ENCODE measurements at places on chromosomes 5 and 9.

- no peak for DNase-seq
Measured at GRCh38 chr5:135308245-135308644, 90.8 kb downstream of the MACROH2A1 start.

- DNase-seq: no peak
Measured at GRCh38 chr5:142671801-142672200, 14.1 kb downstream of the FGF1 start.

DNA sequence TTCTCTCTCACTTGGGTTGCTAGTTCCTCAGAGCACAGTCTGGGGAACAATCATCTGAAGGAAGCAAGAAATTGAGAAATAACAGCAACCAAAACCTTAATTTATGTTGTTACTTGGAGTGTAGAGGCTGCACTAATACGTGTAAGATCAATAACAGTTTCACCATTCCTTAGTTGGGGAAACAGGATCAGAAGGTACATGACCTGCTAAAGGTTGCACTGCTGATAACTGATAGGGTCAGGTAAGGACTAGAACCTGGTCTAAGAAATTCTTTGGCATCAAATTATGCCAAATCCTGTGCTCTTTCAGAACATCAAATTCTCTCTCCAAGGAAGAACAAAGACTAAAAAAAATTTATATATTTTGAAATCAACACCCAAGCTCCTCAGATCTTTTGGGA, 278.6 kb upstream of the C9orf72 start:
- no peak for DNase-seq

- no peak for DNase-seq
Measured at GRCh38 chr9:120481846-120482245, 98.1 kb downstream of the CDK5RAP2 start.

GRCh38 chr9:71861618-71862017, 49.4 kb downstream of the ABHD17B start:
- DNase-seq: no peak

DNA sequence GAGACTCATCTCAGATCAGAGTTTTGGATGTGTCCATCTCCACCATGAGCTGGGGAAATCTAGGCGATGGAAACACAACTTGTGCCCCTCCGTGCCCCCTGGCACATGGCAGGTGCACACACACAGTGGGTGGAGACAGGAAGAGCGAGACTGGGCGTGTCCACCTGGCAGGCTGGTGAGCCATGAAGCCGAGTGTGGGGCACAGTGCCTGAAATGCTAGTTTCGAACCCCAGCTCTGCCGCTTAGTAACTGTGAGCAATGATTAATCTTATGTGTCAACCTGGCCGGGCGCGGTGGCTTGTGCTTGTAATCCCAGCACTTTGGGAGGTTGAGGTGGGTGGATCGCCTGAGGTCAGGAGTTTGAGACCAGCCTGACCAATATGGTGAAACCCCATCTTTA, 80.8 kb upstream of the RNU6ATAC start:
- no peak for DNase-seq

DNA sequence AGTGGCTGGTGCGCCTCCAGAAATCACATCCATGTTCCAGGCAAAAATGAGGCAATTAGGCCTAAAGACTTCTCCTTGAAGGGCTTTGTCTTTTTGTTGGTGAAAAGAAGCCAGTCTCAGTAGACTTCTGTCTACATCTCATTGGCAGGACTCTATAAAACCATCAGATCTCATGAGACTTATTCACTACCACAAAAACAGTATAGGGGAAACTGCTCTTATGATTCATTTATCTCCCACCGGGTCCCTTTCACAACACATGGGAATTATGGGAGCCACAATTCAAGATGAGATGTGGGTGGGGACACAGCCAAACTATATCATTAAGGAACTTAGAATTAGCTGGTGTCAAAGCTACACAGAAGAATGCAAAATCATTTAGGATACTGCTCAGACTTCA, 77.7 kb upstream of the SNX2 start:
- DNase-seq: no peak

GRCh38 chr5:148792744-148793143, 33.7 kb upstream of the ADRB2 start:
- DNase-seq: no peak

DNA sequence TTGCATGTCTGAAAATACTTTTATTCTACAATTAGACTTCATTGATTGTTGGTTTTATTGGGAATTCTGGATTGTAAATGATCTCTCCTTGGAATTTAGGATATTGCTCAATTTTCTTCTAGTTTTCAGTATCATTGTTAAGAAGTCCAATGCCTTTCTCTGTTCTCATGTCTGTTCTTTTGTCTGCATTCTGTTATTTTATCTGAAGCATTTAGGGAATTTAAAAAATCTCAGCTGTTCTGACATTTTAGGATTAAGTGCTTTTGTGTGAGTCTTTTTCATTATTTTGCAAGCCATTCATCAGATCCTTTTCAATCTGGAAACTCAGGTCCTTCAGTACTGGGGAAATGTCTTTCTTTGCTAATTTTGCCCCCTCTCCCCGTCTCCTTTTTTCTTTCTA, 4.4 kb upstream of the FER start:
- no peak for DNase-seq

- DNase-seq: no peak
Measured at GRCh38 chr5:149740341-149740740, 10.2 kb downstream of the PPARGC1B start.

GRCh38 chr9:134743853-134744252, 102.2 kb downstream of the COL5A1 start:
- no peak for DNase-seq

- DNase-seq: no peak
Measured at GRCh38 chr5:167489202-167489601, 802.2 kb upstream of the WWC1 start.

GRCh38 chr5:149490599-149491485, 60.4 kb downstream of the CSNK1A1 start:
- no peak for DNase-seq

- no peak for DNase-seq
Measured at GRCh38 chr5:84385705-84386104, 1.0 kb upstream of the EDIL3 start.

DNA sequence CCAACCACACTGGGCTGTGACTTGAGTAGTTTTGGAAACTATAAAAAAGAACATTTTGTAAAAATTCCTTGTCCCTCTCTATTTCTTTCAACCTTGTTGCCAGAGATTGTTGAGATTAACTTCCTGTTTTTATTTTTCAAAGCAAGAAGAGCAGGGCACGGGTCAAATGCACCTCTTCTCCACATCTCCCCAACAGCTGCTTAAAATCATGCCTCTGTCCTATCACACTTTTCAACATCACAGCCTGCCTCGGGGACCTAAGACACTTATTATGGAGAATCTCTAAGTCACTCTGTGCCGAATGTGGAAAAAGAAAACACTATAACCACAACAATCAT, 280.3 kb upstream of the TNC start:
- DNase-seq: no peak

- no peak for DNase-seq
Measured at GRCh38 chr9:17017931-17018491, 116.8 kb upstream of the CNTLN start.

- no peak for DNase-seq
Measured at GRCh38 chr9:68983008-68983411, 30.9 kb downstream of the PRKACG start.

- no peak for DNase-seq
Measured at GRCh38 chr9:128304971-128305288, 17.3 kb downstream of the TRUB2 start.

DNA sequence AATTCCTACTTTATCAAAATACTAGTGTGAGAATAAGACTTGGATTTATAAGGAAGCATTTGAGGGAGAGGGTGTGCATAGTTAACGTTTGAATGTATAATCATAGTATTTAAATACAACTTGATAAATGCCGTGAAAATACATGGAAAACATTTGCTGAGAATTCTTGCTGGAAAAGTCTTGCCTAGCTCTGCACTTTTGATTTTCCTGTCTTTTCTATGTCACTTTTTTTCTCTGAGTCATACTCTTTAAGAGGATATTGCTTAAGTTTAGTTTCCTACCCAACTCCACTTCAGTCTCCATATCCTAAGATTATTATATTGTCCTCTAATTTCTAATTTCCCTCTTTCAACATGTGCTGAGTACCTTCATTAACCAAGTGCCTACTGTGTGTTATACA, 616.6 kb upstream of the SEMA6A start:
- no peak for DNase-seq

- no peak for DNase-seq
Measured at GRCh38 chr5:172870291-172870714, 36.3 kb downstream of the ERGIC1 start.

- no peak for DNase-seq
Measured at GRCh38 chr5:179485845-179486575, 64.3 kb upstream of the RUFY1 start.

- no peak for DNase-seq
Measured at GRCh38 chr5:34923694-34924461, 5.5 kb upstream of the DNAJC21 start.

- DNase-seq: no peak
Measured at GRCh38 chr9:89746385-89747116, 141.7 kb downstream of the GADD45G start.

DNA sequence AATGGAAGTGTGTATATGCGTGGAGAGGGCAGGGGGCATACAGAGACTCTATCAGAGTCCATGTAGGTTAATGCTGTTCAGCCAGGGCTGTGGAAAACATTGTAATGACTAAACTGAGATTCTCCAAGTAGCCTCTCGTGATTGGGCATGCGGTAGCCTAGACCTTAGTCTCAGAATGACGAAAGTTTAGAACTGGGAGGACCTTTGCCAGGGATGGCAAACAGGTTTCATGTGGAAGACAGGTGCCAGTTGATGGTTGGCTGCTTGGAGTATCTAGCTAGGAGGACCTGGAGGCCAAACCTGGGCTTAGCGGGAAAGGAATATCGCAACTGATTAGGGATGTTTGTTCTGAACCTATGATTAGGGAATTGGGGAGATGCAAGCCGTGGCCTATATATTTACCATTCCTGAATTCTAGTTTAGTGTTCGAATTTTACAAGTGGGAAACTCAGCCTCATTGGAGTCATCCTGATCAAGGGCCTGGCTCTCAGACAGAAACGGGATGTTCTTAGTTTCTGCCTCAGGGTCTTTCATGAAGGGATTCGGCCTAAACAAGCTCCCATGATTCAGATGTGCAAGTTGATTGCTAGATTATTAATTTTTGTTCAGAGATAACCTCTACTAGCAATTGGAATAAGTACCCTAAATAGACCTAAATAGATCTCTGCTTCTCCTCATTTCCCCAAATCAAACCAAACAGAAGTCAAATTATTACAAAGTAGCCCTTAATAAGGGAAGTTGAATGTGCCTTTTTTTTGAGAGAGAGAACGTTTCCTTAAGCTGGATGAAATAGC, 26.8 kb upstream of the TJP2 start:
- DNase-seq: no peak

DNA sequence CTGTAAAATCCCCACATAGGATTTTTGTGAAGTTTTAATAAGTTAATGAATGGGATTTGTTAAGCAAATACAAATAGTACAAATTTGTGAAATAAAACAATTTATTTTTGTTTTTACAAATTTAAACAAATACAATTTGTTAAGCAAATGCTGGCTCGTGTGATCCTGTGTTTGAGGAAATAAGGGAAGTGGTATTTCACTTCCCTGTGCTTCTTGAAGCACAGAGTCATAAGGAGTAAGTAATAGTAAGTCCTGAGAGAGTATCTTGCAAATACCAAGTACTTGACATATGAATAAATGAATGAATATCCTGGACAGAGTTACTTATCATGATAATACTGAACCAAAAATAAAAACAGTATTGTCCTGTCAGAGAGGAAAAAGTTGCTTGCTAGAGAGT, 9.1 kb downstream of the SMIM3 start:
- DNase-seq: no peak

- DNase-seq: no peak
Measured at GRCh38 chr9:108496846-108497245, 358.9 kb downstream of the ACTL7B start.

DNA sequence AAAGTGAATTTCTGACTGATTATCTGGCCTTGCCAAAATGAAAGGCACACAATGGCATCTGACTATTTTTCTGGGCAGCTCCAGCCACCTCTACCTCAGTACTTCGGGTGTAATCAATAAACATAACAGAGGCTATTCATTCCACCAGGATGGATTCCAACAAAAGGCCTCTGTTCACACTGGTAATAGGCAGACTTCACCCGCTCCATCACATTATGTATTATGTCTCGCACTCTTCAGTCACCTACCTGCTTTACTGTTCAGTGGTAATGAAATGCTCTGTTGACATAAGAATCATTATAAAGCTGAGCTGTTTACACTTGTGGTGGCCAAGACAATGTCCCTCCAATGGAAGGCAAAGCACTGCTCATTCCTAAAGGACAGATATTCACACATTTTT, 1333.7 kb upstream of the WWC1 start:
- no peak for DNase-seq

DNA sequence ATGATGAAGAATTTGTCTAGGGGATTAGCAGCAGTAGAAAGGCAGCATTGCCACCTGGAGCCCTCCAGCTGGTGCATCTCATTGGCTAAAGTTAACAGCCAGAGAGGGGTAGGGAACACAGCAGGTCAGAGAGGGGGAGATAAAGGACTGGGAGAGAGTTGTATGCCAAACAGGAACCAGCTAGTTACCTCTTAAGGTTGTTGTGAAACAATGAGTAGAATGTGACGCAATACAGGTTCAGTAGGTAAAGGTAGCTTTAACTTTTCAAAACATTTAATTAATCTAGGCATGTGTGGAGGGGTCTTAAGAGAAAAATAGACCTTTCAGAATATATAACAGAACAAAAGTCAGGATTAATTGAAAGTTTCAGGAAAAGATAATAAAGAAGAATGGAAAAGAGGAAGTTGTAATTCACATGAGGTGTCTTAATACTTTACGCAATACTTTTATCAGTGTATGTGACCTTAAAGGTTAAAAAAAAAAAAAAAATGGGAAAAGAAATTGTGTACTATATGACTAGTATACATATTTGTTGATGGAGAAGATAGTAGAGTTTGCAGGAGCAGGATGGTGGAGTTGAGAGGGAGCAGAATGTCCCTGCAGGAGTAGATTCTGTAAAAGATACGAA, 14.3 kb downstream of the FBXO38 start:
- no peak for DNase-seq

GRCh38 chr9:68732405-68733020, 27.5 kb downstream of the PIP5K1B start:
- no peak for DNase-seq

- no peak for DNase-seq
Measured at GRCh38 chr9:119963798-119964372, 594.6 kb upstream of the BRINP1 start.

DNA sequence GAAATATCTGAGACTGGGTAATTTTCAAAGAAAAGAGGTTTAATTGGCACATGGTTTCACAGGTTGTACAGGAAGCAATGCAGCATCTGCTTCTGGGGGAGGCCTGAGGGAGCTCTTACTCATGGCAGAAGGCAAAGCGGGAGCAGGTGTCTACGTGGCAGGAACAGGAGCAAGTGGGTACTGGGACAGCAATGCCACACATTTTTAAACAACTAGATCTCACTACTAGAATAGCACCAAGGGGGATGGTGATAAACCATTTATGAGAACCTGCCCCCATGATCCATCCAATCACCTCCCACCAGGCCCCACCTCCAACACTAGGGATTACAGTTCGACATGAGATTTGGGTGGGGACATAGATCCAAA, 47.6 kb upstream of the HOMER1 start:
- no peak for DNase-seq

- no peak for DNase-seq
Measured at GRCh38 chr5:41683181-41683580, 172.8 kb upstream of the PLCXD3 start.
